HepG2 (cell line): ENCODE measurements at places on chromosomes 7 and 10. TPM values are rescaled to one million over a fixed set of nuclear protein-coding genes. Genes with fewer than 3 reads are reported as not detected.

LRRC18 gene
- polyA plus RNA-seq, result not detected in 2 replicates

HABP2 gene
- 0.12 TPM in 2 replicates for polyA plus RNA-seq

PNLIPRP2 gene
- 0.21 and 0.56 TPM in 2 replicates for polyA plus RNA-seq

SMKR1 gene
- polyA plus RNA-seq, result 0.07 TPM in 1 of 2 replicates, not detected in the other

SPDYE8 gene
- not detected in 2 replicates for polyA plus RNA-seq

HOXA11 gene
- polyA plus RNA-seq, result 0.04 TPM in 1 of 2 replicates, not detected in the other

TYW1B gene
- polyA plus RNA-seq, result 1.8 and 2.0 TPM in 2 replicates
